ENCODE measurements at places on chromosomes 7 and 10.

DNA sequence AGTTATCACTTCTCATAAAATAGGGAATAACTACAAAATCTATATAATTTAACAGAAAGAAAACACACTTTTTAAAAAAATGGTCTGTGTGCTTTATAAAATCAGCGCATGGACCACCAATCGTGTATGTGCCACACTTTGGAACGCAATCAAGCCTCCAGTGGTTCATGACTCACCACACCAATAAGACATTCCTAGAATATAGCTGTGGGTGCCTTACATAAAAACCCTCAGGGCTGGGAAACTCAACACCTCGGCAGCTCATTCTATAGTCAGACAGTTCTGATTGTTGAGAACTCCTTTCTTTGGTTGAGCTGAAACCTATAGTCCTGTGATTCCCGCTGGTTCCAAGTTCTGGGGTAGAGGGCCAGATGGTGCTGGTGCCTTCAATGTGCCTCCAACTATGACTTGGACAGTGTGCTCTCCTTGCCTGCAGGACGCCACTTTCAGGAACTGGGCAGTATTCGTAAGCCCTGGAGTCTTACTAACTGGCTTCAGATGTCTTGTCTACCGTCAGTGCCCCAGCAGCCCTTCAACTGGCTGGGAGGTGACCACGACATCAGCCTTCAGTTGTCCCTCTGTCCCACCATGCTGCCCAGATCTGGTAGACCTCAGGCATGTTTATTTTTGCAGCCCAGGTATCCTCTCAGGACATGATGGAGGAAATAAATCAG lies 135.7 kb upstream of the GDF10 start:
- peak; percentile 84 for DNase-seq

GRCh38 chr10:61454541-61454940 lies 1.4 kb upstream of the TMEM26 start:
- no peak for DNase-seq

GRCh38 chr10:76086761-76087639 lies 655.6 kb downstream of the LRMDA start:
- peak; percentile 100 for DNase-seq

DNA sequence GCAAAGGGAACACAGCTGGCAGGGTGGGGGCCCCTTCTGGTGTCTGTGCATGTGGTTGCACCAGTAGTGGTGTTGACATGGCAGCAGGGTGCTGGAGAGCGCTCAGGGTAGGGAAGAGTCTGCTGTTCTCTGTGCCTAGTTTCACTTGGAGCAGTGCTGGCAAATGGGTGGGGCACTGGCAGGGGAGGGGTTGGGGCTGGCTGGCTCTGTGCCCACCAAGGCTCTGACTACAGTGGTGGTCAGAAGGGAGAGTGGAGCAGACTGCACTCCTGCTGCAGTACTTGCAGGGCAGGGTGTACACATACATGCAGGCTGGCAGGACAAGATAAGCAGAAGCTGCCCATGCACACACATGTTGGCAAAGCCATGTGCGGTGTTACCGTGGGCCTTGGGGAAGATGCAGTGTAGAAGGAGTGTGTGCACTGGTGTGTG lies 18.2 kb downstream of the FAM25A start:
- DNase-seq = no peak

- peak; percentile 62 for DNase-seq
Observed at GRCh38 chr10:102835007-102835482, 2.2 kb downstream of the CYP17A1 start.

GRCh38 chr10:132543916-132544743 lies 6.5 kb downstream of the INPP5A start:
- DNase-seq = no peak

DNA sequence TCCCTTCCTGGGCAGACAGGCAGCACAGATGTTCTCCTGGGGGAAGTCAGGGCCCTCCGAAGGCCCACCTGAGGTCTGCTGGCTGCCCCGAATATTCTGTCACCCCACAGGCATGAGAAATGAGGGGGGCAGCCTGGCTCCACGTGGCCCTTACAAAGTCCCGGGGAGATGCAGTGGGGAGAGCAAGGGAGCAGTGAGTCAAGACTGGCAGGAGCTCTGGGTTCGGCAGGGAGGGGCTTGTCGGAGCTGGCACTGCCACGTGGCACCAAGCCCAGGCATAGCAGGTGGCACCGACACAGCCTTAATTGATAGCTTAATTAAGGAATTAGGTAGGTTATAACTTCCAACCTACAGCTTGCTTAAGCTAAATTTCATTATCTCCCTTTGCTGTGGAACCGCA lies 163.9 kb downstream of the USP6NL start:
- no peak for DNase-seq

GRCh38 chr10:98312822-98313221 lies 44.8 kb upstream of the LOXL4 start:
- DNase-seq = peak; percentile 66

DNA sequence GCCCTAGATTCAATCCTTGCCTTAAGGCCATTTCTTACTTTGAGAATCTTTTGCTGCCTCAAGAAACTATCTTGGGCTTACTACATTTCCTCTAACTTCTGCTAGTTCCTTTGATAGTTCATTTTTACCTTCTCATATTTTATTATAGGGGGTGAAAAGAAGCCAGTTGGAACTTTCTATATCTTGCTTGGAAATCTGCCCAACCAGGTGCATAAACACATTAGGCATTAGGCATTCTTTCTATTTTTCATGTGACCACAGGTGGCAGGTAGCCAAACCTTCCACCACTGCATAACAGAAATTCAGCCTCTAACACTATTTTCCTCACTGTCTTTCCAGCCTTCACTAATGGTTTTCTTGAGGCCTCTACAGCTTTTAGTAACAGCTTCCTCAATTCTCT lies 300.0 kb upstream of the SP8 start:
- DNase-seq = no peak

DNA sequence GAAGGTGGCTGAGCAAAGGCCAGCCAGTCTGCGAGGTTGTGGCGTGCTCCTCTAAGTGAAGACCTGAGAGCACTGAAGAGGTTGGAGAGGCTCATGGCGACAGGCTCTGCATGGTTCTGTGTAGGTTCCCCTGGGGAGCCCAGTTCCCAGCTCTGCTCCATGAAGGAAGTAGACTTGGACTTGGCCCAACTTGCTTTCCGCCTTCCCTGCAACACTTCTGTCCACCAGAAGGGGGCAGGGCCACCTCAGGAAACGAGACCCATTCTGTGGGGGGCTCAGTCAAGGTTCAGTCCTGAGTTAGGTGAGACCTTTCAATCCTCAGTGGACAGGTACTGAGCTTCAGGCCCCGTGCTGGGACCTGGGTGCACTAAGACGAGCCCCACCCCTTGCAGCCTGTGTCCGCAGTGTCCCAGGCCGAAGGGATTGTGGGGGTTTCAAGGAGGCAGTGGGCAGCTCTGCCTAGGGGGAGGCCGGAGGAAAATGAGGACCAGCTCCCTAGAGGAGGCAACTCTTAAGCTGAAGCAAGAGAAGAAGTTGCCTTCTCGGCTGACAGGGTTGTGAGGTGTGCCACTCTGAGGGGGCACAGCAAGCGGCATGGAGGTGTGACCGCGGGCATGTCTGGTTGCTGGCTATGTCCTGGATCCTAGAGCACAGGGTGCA lies 15.0 kb upstream of the PCBD1 start:
- peak; percentile 27 for DNase-seq

DNA sequence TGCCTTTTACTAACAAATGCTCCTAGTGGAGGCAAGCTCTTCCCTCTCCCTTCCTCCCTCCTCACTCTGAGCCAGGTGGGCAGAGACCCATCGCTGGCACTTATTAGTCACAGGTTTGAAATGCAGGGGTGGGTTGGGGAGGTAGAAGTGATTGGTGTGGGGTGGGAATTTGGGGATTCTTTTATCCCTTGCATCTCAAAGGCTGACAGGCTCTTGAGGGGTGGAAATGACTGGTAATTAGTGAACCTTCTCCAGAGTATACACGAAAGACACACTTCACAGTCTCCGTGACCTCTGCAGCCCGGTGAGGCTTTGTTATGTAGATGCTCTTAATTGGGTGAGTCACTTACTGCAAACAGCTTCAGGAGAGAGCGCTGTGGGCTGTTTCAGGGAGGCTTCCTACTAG lies 13.9 kb upstream of the LRMDA start:
- no peak for DNase-seq

DNA sequence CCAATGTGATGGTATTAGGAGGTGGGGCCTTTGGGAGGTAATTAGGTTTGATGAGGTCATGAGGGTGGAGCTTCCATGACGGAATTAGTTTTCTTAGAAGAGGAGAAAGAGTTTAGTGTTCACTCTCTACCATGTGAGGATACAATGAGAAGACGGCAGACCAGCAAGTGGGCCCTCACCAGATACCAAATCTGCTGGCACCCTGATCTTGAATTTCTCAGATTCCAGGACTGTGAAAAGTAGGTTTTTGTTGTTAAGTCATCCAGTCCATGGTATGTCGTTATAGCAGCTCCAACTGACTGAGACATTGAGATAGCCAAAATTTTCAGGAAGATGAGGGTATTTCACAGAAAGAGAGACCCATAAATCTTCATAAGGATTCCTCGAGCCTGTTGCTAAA lies 3.6 kb upstream of the TMEM196 start:
- DNase-seq = no peak

- DNase-seq = no peak
Observed at GRCh38 chr10:132537684-132538001, at the start of gene INPP5A. TSS of gene INPP5A (plus strand) at chr10:132537787. CDS start at chr10:132538097, 310 bp downstream.

GRCh38 chr10:98168147-98168546 lies 33.7 kb downstream of the R3HCC1L start:
- DNase-seq = no peak

DNA sequence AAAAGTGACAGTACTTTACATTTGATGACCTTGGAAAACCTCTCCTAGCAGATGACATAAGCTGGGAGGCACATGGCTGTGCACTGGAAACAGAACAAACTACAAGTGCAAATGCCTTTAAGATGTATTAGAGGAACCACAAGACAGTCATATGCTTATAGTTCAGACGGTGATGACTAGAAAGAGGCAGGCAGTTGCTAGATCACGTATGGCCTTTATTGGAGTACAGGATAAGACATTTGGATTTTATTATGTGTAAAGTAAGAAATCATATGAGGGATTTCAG lies 290.0 kb downstream of the SORCS1 start:
- no peak for DNase-seq

- DNase-seq = no peak
Observed at GRCh38 chr7:135755351-135755753, 6.7 kb upstream of the FAM180A start.

DNA sequence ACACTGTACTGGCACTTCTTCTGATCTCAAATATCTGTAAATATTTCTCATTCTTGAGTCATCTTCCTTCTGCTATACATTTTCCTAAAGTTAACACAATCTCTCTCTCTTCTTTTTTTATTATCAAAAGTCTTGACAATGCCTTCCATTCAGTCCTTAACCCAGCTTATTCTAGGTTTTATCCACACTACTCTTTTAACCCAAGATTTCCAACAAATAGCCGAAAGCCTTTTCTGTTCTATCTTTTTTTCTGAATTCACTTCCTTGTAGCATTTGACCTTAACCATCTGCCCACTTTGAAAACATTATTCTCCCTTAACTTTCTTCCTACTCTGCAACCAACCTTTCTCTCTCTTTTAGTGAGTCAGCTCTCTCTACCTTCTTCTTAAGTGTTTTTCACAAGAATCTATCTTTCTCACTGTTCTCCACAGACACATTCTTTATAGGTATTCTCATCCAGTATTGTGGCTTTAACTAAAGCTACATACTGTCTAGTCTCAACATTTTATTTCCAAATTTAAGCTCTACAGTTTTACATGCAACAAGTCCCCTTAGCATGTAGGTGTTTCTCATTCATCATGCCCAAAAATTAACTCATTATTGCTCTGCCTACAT lies 915.6 kb downstream of the KCNMA1 start:
- no peak for DNase-seq

GRCh38 chr7:22361795-22362194 lies 4.8 kb upstream of the RAPGEF5 start:
- DNase-seq = no peak

- DNase-seq = no peak
Observed at GRCh38 chr7:1942941-1943289, 272.8 kb downstream of the ELFN1 start.

DNA sequence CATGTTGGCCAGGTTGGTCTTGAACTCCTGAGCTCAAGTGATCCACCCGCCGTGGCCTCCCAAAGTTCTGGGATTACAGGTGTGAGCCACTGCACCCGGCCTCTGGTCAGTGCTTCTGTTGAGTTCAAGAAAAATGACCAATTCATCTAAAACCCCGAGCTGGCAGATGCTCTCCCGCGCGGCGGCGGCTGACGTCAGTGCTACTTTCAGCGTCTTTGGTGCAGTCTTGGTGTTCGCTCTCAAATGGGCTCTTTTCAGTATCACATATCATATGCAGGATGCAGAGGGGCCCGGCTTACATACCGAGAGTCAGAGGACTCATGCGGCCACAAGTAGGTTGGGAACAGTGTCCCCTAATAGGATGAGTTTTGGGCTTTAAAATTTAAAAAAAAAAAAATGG lies 125.9 kb downstream of the CUX1 start:
- DNase-seq = no peak

DNA sequence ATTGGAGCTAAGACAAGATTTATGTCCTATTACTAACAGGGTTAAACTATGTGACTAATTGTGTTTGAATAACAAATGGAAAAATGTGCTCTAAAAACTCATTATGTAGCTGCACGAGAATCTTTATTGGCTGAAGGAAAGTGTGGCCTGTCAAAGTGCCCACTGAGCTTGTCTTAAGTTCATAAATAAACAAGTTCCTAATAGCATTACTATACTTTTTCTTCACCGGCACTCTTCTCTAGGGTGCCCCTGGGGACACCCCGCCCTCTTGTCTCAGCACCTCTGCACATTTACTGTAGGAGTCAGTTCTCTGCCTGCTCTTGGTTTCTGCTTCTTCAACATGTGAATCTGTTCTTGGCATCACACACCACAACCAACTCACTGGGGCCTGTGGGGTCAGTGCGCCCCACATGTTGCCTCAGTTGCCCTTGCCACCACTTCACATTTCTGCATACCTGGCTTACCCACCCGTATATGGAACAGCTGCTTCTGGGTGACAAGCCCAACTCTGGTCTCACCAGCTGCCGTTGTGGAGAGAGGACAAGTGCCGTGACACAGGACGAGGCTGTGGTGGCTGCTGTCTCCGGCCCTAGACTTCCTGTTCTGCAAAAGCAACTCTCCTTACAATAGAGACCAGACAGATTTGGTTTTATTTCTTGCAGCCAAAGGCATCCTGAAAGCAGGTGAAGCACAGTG lies 96.3 kb upstream of the DDC start:
- no peak for DNase-seq

- DNase-seq = no peak
Observed at GRCh38 chr10:90575125-90575524, 282.7 kb downstream of the HTR7 start.

GRCh38 chr10:83952314-83952713 lies 187.0 kb upstream of the GHITM start:
- no peak for DNase-seq

DNA sequence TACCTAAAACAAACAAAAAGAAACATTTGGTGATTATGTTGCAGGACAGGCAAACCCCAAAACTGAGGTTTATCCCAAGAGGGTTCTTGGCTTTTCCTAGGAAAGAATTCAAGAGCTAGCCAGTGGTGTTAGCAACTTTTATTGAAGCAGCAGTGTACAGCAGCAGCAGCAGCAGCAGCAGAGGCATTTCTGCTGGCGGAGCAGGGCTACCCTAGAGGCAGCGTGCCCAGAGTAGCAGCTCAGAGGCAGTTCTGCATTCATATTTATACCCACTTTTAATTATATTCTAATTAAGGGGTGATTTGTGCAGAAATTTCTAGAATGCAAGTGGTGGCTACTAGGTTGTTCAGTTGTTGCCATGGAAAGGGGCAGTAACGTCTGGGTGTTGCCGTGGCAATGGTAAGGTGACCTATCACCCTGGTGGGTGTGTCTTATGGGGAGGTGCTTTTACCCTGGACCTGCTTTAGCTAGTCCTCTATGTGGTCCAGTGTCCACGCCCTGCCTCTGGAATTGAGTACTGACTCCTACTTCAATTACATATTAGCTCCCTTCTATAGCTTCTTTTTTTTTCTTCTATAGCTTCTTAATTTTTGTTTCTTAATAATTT lies 53.9 kb downstream of the VCL start:
- no peak for DNase-seq
